Stimulated activated CD4-positive, alpha-beta T cell treated with anti-CD3 and anti-CD28 coated beads, Interleukin-4, amount 100 ng/mL, for 4 hours (primary cell): ENCODE measurements at places on chromosomes 13 and 19.
A peak's percentile ranks its signal among the peaks of the same experiment; 100 is the strongest.

DNA sequence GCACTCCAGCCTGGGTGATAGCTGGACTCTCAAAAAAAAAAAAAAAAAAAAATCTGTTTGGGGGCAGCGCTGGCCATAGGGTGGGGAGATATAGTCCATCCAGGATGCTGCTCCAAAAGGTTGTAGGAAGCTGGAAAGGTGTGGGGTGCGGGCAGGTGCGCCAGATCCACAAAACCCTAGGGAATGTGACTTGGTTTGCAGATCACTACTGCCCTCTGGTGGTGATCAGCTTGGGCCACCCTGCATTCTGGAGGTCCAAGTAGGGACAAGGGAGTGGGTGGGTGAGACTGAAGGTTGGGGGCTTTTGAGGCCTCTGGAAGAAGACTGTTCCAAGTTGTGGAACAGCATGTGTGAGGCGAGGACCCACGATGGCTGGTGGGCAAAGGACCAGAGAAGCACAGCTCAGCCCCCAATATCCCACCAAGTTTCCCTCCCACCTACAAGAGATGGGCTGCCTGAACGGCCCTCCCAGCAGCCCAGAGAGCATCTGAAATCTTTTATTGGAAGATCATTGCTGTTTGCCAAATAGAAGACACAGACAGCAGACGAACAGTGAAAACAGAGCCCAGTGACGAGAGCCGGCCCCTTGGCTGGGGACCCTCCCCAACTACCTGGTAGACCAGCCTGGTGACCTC, 10.4 kb upstream of the TYK2 start:
- peak; percentile 62 for DNase-seq

- DNase-seq: no peak
Observed at GRCh38 chr13:44089452-44089851, 209.7 kb downstream of the LACC1 start.

- no peak for DNase-seq
Observed at GRCh38 chr13:20461481-20461859, 64.2 kb downstream of the CRYL1 start.

DNA sequence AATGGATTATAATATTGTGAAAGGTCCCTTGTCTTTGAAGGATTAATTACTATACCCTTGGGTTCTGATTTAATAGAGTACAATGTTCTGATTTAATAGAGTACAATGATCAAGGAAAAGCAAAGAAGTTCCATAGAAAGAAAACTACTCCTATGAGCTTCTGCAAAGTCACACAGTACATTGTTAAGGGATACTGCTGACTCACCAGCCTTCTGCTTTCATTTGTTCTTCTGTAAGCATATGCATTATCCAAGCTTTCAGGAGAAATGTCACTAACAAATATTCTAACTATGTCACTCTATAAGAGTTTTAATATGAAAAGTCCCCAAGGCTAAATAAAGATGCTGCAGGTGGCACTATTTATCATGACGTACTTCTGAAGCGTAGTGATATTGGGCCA, 396.7 kb downstream of the RFC3 start:
- no peak for DNase-seq
